ENCODE measurements at places on chromosomes 5 and 9.

- no peak for DNase-seq
These were observed 50.2 kb upstream of the SAP30L start for GRCh38 chr5:154395407-154396106.

DNA sequence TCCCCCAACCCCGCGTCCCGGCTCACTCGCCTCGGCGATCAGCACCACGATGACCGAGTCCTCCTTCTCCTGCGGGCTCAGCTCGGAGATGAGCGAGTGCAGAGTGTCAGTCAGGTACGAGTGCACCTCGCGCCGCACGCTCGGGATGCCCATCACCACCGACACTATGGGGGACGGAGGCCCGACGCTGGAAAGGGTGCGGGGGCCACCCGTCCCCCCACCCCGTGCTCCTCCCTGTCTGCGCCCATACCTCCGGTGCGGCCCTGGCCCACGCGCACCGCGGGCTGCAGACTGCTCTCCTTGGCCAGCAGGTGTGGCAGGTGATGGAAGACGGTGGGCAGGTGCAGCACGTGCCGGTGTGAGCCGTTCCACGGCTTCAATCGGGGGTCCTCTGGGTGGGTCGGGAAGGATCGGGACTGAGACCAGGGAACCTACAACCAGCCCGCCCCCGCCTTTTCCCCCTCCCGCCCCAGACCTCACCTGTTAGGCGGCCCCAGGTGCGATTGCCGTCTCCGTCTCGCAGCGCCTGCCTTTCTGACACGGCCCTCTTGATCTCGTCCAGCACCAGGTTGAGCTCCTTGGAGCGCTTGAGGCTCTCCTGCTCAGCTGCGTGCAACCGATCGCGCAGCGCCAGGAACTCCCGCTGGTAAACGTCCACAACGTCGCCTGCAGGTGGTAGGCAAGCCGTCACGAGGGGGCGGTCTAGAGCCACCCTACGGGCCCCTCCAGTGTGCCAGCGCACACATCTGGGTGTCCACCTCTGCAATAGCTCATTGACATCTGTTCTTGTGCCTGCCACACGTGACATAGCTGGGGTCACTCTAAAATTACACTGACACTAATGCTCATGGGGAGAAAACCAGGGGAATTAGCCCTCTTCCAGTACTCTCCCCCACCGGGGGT, 5.1 kb downstream of the MGAT4B start:
- no peak for DNase-seq

DNA sequence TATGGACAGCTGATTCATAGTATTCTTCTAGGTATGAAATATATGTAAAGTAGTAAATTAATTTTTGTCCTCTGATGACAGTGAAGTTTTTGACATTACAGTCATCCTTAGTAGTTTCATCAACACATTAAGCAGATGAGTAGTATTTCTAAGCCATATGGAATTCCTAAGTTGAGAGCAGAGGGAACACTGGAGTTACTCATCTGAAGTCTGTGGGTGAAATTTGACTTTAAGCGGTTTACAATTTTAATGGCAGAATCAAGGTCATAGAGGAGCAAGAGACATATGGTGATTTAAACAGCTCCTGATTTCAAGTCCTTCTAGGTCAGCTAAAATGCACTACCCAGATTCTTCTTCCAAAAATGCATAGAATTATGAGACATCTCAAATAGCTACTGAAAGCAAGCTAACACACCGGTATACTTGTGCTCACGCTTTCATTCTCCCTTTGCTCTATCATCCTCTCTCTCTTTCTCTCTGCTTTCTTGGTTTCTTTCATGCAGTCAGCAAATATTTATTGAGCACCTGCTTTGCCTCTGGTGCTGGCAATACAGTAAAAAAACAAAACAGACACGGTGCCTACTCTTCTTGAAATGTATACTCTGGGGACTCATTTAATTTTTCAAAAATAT, 235.9 kb downstream of the FER start:
- DNase-seq: no peak

- no peak for DNase-seq
These were observed 2.8 kb upstream of the GPR150 start for GRCh38 chr5:95617057-95617456.

DNA sequence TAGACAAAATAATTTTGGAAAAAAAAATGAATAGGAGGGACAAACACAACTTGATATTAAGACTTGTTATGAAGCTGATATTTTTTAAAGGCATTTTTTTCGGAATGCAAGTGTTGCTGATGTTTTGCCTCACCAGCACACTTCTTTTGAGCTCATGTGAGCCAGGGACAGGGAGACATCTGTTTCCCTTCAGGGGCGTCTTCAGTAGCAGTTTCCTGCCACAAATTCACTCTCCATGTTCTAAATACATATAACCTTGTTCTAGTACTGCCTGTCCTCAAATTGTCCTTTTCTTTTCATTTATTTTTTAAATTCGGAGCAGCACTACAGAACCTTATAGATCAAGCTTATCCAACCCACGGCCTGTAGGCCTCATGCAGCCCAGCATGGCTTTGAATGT, 316.0 kb upstream of the PAPPA start:
- no peak for DNase-seq

DNA sequence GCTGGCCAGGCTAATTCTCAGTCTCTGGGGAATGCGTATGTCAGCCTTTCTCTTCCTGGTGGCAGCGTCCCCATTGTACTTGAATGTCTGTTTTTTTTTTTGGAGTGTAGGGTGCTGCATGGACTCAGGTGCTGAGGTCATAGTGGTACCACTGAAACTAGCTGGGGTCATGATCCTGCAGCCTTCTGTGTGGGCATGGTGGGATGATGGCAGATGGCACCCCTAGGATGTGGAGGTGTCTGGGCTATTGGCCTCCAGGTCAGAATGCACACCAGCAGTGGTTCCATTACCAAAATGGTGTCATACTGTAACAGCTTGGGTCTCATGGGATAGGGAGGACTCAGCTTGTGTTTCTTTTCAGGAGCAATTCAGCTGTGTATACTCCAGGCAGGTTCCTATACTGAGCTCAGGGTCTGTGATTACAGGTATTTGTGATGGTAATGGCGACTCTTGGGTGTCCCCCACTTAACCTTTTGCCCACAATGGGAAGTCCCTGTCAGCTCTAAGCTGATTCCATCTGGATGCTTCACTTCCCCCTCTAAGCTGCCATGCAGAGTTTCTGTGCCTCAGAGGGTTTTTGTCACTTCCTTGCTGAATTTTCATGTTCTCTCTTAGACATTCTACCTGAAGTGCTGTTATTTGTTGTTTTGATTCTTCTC, 17.9 kb downstream of the HSD17B4 start:
- no peak for DNase-seq

GRCh38 chr9:74762950-74763349, 124.8 kb downstream of the TRPM6 start:
- DNase-seq: no peak

DNA sequence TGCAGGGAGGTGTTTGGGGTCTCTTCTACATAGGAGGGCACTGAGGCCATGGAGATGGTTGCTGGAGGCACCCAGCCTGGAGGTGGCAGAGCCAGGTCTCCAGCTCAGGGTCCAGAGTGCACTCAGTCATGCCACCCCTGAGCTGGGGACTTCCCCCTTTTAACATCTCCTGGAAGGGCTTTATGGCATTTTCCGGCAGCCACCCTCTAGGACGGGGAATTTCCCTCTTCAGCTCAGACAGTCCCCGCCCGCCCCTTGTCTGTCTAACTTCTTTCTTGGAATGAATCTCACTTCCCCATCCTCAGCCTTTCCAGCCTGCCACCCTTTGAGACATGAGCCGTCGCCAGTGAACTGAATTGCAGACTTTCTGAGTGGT, 49.9 kb downstream of the COL15A1 start:
- no peak for DNase-seq

DNA sequence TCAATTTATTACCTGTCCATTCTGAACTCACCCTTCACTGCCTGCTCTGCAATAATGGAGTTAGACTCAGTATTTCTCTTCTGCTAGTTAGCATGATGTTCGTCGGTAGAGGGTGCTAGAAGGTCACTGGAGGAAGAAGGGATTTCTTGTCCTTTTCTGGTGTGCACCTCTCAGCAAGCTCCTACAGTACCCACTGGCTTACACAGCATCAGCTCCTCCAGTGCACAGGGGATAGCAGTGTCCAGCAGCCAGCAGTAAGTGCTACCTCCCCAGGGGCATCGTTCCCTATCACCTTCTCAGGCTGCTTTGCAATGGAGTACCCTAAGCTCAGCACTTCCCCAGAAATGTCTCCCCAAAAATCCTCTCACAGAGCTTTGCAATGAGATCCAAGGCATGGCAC, 45.9 kb upstream of the APC start:
- no peak for DNase-seq

- no peak for DNase-seq
These were observed 130.8 kb upstream of the LARP1 start for GRCh38 chr5:154624341-154624740.

DNA sequence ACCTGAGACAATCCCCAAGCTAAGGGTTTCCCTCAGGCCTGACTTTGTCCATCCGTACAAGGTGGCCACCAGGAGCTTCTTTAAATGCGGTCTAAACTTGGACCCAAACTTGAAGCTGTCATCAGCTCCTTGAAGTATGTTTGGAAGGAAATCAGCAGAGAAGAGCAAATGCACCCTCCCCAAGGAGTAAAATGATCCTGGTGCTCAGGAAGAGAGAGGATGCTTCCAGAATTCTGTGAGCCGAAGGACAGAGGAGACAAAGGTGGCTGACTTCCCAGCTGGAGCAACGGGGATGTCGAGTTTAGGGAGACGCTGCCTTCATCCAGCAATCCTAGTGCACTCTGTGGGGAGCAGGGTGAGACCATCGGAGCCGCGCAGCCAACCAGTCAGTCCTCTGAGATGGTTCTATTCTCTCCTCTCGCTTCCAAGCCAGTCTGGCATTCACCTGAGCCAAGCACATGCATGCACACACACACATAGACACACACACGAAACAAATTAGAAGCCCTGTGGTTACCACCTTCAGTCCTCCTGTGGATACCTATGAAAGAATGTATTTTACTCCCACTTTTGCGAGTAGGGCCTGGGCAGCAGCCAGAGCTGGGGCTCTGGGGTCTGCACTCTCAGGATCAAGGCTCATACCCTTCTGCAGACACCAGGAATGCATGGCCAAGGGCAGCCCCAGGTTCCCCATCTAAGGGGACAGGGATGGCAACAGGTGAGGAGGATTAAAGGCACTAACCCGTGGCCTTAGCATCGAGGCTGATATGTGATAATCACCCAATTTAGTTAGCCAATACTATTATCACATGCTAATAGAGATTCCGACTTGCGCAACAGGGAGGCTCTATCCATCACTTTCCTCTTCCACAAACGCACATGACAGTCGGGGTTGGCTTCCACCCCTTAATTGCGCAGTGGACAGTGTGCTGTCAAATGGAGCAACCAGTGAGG, 75.8 kb downstream of the GTF3C4 start:
- DNase-seq: peak; percentile 6

DNA sequence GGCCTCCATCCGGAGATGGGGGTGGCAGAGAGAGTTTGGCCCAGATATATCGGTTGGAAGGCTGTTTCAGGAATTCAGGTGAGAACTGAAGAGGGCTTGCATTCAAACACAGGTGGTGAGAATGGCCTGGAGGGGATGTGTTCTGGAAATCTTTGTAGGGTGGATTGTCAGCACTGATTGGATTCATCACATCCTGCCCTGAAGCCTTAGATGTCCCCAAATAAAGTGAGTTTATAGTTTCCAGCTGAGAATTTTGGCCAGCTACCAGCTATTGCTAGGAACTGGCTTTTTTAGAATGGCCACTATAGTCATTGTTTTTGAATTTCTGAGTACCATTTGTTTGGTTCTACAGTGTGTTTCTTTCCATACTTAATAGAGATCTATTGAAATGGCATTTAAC, 46.1 kb upstream of the ANKH start:
- peak; percentile 60 for DNase-seq

DNA sequence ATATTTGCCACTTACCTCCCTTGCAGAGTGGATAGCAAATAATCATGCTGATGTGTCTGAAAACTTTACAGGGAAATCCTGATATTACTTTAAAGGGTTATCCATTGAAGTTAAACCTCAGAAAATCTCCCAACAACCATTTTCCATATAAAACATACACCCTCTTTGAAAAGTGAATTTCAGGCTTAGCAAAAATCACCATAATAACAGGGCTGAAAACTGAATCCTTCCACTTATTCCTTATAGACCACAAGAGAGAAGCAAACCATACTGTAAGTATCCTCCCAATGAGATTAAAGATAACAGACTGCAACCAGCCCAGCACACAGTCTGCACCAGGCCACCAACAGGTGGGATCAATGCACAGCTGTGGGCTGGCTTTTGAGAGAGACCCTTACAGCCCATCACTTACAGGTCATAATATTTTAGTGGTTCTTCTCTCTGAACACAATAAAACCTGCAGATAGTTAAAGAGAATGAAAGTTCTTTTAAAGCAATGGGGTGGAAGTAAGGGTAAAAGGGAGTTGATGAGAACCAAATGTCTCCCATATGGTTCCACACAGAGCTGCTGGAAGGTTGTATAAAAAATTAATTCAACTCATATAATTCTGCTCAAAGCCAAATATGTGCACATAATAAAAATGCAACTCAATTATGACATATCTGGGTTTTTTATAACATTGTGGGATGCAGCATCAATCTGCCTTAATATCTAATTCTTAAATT, 376.2 kb upstream of the GRAMD2B start:
- no peak for DNase-seq

GRCh38 chr9:135907006-135907430, 328 bp downstream of the CAMSAP1 start:
- DNase-seq: peak; percentile 54

DNA sequence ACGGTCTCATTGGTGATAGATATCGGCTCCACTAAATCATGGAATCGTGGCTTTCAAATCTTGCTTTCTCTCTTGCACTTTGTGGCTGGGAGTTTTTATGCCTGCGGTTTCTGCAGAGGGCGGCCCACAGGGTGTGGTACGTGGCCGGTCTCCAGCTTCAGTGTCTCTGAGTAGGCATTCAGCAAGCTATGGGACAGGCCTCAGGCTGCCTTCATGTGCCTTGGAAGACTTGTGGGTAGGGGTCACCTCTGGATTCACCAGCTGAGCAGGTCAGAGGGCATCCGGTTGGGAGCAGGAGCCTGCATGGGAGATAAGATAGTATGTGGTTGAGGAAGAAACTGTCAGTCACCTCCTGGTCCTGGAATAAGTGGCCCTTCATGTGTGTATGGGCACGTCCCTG, 47.7 kb downstream of the AMBP start:
- DNase-seq: peak; percentile 79

- DNase-seq: peak; percentile 21
These were observed 41.6 kb downstream of the MAMDC2 start for GRCh38 chr9:70085241-70085640.

Data from AG20443 (cell line).